ENCODE measurements at places on chromosomes 4 and X.

DNA sequence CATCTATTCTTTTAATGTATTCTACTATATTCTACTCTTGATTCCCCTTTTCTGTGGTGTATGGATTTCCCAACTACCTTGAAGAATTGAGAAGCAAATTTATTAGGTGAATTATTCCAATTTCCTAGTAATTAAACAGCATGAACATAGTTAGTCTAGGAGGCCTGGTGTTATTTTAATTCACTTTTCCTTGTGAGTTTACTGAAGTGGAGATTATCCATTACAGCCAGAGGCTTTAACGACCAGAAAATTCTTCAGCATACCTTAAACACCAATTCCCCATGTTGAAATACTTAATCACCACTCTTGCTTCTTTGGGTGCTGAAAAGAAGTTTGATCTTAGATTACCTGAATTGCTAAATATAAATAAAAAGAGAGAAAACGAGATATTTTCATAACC lies 29.4 kb downstream of the FAT4 start:
- DNase-seq, result no peak

DNA sequence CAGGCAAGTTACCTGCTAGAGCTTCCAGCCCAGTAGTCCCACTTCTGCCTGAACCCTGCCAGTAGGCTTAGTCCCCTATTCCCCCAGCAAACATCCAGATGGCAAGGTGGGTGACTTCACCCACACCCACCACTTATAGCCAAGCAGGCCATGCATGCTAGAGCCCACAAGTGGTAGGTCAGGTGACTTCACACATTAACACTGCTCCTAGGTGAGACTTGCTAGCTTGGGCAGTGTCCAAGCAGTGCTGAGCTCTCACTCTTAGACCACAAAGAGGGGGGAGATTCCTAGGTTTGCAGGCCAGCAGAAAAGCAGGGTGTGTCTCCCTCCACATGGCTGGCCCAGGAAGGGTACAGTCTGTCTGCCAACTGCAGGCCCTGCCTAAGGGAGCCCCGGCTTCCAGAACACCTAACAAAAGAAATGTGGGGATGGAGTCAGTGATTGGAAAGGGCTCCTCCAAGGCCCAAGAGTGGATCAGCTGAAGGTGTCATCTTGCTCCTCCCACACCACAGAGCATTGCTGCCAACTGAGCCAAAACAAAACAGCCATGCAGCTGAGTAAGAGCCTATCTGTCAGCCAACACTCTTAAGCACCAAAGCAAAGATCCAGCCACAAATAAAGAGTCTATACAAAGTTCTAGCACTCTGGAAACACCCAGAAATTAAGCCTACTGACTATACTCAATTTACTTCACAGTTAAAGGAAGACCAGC lies 158.1 kb upstream of the USP38 start:
- no peak for DNase-seq

DNA sequence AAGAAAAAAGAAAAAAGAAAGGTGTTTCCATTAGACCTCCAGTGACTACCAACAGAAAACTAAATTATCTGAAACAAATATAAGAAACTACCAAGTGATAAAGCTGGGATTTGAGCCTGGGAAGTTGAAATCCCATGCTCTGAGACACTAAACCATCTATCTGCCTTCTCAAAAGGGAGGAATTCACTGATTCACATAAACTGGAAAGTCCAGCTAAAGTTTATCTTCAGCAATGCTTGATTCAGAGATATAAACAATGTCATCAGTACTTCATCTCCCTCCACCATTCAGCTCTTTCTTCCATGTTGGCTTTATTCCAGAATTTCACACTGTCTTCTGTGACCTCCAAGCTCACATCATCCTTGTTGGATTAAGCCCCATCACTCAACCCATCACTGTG lies 96.3 kb downstream of the IQCM start:
- no peak for DNase-seq

- no peak for DNase-seq
Observed at GRCh38 chr4:165787516-165788274, 85.3 kb upstream of the TLL1 start.

- no peak for DNase-seq
Observed at GRCh38 chr4:91116861-91117260, 989.7 kb downstream of the CCSER1 start.

- no peak for DNase-seq
Observed at GRCh38 chrX:39196192-39197102, 395.2 kb downstream of the MID1IP1 start.

- no peak for DNase-seq
Observed at GRCh38 chrX:40166582-40166981, 68.8 kb upstream of the BCOR start.

DNA sequence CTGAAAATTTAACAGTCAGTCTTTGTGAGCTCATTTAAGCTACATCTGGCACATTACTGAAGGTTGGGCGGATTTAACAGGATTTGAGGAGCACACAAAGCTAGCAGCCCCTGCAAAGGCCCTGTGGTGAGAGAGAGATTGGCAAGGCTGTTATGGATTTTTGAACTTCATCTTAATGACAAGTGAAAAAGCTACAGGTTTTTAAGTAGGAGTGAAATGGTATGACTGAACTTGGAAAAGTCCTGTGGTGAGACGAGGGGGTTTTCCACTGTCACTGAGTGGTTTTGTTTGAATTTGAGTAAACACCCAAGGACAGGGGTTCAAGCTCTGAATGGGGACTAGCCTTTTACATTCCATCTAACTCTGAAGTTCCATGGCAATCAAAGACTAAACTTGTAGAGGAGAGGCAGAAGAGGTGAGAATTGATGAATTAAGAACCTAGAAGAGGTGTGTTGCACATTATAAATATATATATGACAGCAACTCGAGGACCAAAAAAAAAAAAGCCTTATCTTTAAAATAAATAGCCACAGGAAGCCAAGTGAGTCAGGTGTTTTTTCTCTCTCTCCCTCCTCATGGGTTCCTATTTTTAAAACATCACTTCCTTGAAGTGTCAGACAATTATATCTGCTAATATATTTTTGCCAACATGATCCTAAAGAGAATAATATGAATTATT lies 47.8 kb upstream of the CLNK start:
- no peak for DNase-seq

- DNase-seq, result no peak
Observed at GRCh38 chrX:71366674-71367256, 608 bp downstream of the TAF1 start.

DNA sequence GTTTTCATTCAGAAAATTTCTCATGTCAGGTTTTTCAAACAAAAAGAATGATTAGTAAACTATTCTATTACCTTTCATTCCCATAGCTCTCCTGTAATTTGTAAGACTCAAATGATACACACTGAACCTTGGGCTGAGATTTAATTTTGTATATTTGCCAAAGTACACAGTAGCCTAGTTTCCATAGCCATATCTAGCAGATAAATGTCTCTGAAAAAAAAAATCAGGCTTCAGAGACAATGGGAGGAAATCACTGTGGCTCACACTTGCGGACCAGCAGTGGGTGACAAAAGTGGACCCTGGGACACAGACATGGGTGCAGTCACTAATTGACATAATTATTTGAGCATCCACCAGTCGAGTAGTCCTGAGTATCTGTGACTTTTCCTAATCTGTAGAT lies 46.6 kb downstream of the MAOA start:
- no peak for DNase-seq

GRCh38 chrX:107530141-107530540 lies 80.7 kb downstream of the FRMPD3 start:
- DNase-seq, result no peak

DNA sequence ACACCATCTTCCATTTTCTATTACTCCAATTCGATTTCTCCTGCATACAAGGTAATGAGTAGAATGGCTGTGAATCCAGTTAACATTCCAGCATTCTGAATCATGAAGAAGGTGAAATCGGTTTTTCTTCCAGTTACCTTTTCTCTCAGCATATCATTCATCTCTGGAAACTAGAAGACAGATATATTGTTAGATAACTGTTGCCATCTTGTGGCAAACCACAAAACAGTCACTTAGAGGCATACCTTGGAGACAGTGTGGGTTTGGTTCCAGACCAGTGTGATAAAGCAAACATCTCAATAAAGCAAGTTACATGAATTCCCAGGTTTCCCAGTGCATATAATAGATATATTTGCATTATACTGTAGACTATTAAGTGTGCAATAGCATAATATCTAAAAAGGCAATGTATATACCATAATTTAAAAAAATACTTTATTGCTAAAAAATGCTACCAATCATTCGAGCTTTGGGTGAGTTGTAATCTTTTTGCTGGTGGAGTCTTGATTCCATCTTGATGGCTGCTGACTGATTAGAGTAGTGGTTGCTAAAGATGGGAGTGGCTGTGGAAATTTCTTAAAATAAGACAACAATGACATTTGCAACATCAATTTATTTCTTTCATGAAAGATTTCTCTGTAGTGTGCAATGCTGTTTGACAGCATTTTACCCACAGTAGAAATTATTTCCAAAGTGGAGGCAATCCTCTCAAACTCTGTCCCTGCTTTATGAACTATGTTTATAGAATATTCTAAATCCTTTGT lies 82.1 kb downstream of the SLC39A8 start:
- DNase-seq, result peak; percentile 30
